ENCODE measurements at places on chromosomes 12 and 14.

DNA sequence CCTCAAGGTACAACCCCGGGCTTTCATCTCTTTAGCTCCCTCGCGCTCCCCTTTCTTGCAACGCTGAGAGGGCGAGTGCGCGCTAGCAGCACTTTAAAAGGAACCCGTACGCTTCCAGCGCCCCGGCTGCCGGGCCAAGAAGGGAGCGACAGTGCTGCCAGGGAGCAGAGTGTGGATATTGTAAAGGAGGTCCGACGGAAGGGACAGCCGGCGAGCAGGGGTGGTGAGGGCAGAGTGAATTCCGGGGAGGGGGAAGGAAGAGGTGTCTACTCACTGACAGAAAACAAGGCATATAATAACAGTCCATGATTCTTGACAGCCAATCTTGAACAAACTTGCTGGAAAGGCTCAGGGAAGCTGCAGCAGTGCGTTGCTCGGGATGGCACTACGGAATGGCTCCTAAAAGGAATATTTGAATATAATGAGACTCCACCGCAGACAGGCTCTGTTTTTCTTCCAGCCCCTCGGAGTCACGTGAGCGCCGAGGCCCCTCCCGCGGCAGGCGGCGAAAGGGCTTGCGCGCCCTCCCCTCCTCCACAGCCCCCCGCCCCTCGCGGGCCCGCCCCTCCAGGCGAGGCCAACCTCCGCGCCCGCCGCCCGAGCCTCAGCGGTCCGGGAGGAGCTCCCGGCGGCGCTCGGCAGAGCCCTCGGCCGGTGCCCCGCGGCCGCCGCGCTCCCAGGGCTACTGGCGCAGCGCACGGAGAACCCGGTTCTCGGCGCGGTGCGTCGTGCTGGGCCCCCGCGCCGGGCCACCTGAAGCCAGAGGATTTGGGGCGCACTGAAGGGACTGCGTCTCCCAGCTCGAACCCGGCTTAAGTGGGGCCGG, 3.4 kb downstream of the BMP4 start:
- DNase-seq: peak; percentile 11

DNA sequence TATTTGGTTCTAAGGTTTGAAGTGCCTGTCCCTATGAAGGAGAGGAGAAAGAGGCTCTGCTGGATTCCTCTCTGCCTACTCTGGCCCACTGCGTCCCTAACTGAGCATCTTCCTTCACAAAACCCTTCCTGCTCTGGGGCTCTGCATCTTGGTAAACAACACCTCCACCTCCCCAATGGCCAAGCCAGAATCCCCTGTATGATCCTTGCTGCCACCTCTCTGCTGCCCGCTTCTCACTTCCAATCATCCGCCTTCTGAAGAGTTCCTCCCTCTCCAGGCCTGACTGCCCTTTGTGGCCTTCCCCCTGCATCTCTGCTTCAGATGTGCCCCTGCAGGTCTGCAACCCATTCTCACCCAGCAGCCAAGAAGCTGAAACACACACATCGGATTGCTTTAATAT, 110.6 kb upstream of the RPH3A start:
- DNase-seq: no peak

DNA sequence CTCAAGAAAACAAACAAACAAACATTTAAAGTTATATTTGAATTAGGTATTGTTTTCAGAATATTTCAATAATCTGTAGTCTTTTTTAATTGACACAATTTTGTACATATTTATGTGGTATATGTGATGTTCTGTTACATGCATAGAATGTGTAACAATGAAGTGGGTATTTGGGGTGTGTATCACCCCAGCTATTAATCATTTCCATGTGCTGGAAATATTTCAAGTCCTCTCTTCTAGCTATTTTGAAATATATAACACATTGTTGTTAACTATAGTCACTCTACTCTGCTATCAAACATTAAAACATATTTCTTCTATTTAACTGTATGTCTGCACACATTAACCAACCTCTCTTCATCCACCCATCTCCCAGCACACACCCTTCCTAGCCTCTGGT, 32.0 kb upstream of the SIX1 start:
- DNase-seq: no peak

DNA sequence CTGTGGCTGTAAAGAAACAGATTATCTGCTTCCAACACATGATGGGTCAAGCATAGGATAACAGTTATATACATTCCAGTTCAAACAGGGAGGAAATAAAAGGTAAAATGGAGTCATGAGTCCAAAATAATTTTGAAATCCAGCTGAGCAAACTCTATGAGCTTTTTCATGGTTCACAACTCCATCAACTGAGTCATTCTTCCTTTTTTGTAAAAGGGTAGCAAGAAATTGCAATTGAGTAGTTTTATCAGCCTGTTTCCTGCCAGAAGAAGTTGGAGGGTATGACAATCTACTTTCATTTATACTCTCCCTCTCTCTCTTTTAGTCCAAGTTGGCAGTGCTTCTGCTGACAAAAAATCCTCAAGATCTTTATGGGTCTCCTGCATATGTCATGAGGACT, 95.6 kb downstream of the CPNE8 start:
- no peak for DNase-seq

GRCh38 chr14:101972126-101972866, 7.9 kb downstream of the DYNC1H1 start:
- no peak for DNase-seq

DNA sequence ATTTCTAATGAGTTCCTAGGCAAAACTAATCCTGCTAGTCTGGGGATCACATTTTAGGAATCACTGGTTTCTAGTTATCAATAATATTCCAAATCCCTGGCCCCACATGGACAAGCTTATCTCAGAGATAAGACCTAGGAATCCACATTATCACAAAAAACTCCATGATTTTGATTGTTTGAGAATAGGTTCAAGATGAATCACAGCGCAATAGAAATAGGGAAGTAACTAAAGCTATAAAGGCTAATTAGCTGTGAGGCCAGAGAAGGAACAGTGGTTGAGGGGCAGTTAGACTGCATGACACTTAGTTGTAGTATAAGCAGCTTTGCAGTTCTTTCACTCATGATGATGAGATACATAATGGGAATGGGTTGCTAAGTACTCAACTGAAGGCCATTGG, 13.1 kb upstream of the ATP5F1B start:
- no peak for DNase-seq
